IMR-90 (cell line): ENCODE measurements at places on chromosomes 3 and 15. TPM values are rescaled to one million over a fixed set of nuclear protein-coding genes. Genes with fewer than 3 reads are reported as not detected.

KBTBD13 gene
- not detected in 2 replicates for total RNA-seq

ACTC1 gene
- total RNA-seq = 0.83 and 1.1 TPM in 2 replicates

C3orf70 gene
- total RNA-seq = 1.8 and 2.8 TPM in 2 replicates

CYP11A1 gene
- total RNA-seq = 0.18 and 0.28 TPM in 2 replicates

TRANK1 gene
- total RNA-seq = 8.9 and 12.7 TPM in 2 replicates

B2M gene
- total RNA-seq = 716 and 895 TPM in 2 replicates

PCSK6 gene
- total RNA-seq = not detected in 2 replicates

GABRR3 gene
- not detected in 2 replicates for total RNA-seq

RTP3 gene
- 0.18 TPM in 1 of 2 replicates, not detected in the other for total RNA-seq

SMCO1 gene
- total RNA-seq = not detected in 2 replicates

UROC1 gene
- total RNA-seq = not detected in 2 replicates

SI gene
- not detected in 2 replicates for total RNA-seq

PLEKHO2 gene
- total RNA-seq = 18.6 and 19.0 TPM in 2 replicates

NUP210 gene
- under 0.01 TPM in 1 of 2 replicates, not detected in the other for total RNA-seq

DCUN1D1 gene
- 17.7 and 48.9 TPM in 2 replicates for total RNA-seq

CFAP20DC gene
- total RNA-seq = 1.6 and 2.8 TPM in 2 replicates

HES1 gene
- total RNA-seq = 3.6 and 8.3 TPM in 2 replicates

TRIM42 gene
- total RNA-seq = not detected in 2 replicates

CSPG5 gene
- under 0.01 TPM in 2 replicates for total RNA-seq

BTLA gene
- not detected in 2 replicates for total RNA-seq

TMIE gene
- total RNA-seq = not detected in 2 replicates

TM4SF4 gene
- total RNA-seq = 1.1 and 1.6 TPM in 2 replicates

ABHD6 gene
- total RNA-seq = 4.7 and 5.0 TPM in 2 replicates

LMAN1L gene
- not detected in 2 replicates for total RNA-seq

TOPAZ1 gene
- total RNA-seq = not detected in 2 replicates

HDAC11 gene
- 6.1 and 9.1 TPM in 2 replicates for total RNA-seq

GJD2 gene
- not detected in 2 replicates for total RNA-seq
